ENCODE measurements at places on chromosomes 16 and 17.

DNA sequence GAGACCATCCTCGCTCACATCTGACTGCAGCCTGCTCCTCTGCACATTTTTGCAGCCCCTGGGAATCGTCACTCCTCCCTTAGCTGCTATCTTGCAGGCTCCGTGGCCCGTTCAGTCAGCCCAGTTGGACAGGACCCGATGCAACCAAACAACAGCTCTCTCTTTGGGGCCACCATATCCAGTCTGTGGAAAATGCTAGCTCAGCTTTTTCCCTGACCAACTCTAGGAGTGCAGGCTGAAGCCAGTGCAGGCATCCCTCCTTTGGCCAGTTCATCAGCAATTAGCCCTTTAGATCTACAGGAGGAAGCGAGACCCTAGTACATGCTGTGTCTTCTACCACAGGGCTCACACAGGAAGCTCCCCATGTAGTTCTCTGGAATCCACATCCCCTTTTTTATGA is 182.1 kb downstream of the HS3ST3A1 start:
- DNase-seq, result no peak

DNA sequence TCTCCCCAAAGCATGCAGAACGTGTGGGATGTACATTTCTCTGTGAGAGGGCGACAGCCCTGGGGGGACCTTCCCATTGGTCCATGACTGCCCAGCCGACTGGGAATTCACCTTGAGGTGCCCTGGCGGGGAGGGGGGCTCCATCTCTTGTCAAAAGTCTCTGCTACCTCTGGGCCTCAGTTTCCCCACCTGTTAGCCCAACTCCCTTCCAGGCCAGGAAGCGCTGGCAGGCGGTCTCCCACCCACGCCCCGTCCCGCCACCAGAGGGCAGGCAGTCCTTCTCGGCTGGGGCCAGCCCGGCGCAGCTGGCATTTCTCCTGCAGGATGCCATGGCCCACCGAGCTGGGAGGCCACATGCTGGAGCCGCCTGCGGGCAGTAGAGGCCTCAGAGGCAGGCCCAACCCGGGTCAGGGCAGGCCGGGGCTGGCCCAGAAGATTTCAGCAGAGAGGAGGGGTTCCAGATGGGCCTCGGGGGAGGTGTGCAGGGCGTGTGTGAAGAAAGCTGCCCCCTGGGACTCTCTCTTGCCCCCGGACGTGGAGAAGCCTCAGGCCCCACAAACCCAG is 16.6 kb downstream of the CD7 start:
- DNase-seq, result peak; percentile 55

- no peak for DNase-seq
These were observed 52.9 kb upstream of the LGALS9 start for GRCh38 chr17:27577884-27578717.

DNA sequence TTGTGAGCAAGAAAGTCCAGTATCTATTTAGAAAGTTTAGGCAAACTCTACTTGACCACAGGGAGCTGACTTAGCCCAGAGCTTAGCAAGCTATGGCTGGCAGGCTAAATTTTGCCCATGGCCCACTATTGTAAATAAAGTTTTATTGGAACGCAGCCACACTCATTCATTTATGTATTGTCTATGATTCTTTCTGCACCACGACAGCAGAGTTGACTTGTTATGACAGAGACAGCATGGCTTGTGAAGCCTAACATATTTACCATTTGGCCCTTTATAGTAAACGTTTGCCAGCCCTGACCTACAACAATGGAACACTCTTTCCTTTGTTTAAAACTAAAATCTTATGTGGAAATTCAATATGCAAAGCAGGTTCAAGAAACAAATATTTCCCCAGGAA is 100.0 kb upstream of the ZFHX3 start:
- DNase-seq, result no peak

GRCh38 chr16:81158964-81159363 is 62.8 kb upstream of the GCSH start:
- DNase-seq, result no peak

DNA sequence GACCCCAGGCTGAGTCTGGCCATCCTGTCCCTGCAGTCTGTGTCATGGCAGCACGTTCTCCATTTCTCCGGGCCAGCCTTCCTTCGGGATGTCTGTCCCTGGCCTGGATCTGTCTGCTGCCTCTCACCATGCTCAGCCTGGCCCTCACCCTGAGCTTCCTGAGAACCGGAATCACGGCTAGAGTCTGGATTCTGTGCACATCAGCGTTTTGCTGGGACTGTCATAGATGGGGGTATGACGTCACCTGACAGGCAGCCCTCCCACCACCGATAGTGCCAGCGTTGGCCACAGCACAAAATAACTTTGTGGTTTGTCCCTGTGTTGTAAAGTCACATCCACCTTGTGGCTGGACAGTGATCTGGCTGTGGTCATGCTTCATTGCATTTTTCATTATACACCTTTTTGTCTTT is 59.2 kb downstream of the B9D1 start:
- DNase-seq, result no peak

DNA sequence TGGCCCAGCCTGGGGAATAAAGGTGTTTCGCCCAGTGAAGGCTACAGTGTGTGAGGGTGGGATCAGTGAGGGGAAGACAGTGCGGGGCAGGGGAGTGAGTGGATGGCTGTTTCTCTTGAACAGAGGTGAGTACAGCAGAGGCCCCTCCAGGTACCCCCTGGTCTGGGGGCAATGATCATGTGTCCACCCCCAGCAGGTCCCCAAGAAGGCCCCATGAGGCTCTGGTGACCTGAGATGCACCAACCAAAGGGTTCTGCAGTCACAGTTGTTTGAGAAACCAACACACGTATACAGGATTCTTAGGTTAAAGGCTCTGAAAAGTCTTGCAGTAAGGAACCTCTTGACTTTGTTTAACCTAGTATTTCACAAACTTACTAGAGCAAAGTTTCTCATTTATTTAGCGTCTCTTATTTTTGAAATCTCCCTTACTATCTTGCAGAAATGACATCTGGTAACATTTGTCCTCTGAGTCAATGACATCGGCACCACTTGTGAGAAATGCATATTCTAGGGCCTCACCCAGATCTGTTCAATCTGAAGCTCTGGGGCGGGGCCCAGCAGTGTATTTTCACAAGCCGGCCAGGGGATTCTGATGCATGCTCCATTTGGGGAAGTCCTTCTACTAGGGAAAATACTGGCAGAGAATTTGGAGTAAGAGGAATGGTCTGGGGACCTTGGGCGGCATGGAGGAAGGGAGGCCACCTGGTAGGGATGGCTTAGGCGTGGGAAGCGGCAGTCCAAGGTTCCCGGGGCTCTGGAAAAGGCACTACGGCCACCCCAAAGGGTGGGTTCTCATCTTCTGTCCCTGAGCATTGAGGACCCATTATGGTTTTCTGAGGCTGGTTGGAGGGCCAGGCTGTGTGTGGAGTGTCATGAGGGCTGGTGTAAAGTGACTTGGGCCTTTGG is 217.3 kb downstream of the NTN1 start:
- no peak for DNase-seq
